ENCODE measurements at places on chromosomes 3 and 15.

DNA sequence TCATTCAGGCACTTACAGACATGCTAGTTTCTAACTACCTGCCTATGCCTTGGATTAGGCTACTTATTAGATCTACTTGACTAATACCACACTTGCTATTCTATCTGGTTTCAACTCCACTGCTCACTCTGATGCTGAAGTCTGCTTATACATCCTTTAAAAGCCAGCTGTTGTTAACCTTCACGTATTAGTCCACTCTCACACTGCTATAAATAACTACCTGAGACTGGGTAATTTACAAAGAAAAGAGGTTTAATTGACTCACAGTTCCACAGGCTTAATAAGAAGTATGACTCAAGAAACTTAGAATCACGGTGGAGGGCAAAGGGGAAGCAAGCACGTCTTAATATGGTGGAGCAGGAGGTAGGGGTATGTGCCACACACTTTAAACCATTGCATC lies 47.7 kb upstream of the ANKRD28 start:
- no peak for DNase-seq

DNA sequence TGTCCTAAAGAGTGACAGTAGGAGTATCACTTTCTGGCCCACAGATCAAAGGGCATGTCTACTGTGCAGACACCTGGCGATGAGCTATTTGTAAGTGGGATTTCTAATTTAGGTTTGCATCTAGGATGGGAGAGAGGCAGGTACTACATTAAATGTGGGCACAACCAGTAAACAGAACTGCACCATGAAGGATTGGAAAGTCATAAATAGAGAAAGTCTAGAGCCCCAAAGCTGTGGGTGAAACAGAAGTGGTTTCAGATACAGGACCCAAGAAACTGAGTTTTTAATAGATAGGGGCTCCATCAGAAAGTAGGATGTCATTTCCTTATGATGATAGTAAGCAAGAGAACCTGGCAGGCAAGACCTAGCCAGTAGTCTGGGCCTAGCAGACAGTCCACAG lies 35.2 kb upstream of the SPPL2A start:
- DNase-seq, result no peak

DNA sequence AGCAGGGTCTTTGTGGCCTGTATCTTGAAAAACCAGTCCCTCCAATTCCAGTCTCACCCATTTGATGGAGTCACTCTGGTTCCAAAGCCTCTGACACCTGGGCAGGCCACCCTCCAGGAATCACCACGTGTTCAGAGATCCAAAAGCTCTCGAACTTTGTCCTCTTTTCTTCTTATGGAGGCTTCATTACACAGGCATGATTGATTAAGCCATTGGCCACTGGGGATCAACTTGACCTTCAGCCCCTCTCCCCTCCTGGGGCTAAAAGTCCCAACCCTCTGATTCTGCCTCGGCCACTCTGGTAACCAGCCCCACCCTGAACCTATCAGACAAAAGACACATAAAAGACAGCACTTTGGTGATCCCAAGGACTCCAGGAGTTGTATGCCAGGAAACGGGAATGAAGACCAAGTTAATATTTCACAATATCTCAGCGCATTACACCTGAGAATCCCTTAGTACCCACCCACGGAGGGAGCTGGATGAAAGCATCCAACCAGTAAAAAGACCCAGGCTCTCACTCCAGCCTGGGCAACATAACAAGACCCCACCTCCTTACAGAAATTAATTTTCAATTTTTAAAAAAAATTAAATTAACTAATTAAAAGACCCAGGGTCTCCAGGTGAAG lies 23.0 kb upstream of the SSUH2 start:
- DNase-seq, result no peak

- DNase-seq, result no peak
Observed at GRCh38 chr3:12518261-12519028, 26.9 kb downstream of the MKRN2OS start.

GRCh38 chr3:60509471-60509870 lies 741.8 kb downstream of the FHIT start:
- DNase-seq, result no peak

GRCh38 chr15:60485365-60486055 lies 6.6 kb upstream of the ICE2 start:
- no peak for DNase-seq

- no peak for DNase-seq
Observed at GRCh38 chr15:88568589-88568988, 22.1 kb upstream of the DET1 start.

DNA sequence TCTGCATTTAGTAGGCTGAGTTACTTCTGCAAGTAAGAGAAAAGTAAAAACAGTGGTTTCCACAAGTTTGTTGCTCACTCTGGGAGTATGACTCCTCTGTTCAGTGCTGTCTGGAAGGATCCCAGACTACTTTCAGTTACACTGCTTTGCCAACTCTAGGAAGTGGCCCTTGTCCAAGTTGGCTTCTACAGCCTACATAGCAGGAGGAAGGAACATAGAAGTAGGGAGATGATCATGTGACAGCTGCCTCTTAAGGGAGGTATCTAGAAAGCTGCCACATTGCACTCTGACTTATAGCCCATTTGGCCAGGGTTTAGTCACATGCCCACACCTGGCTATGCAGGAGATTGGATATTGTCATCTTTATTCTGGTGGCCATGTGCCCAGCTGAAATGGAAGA lies 298.1 kb downstream of the NSUN3 start:
- no peak for DNase-seq

GRCh38 chr3:89565098-89565497 lies 457.7 kb downstream of the EPHA3 start:
- DNase-seq, result no peak

GRCh38 chr3:53865732-53866499 lies 16.0 kb downstream of the ACTR8 start:
- DNase-seq, result no peak

DNA sequence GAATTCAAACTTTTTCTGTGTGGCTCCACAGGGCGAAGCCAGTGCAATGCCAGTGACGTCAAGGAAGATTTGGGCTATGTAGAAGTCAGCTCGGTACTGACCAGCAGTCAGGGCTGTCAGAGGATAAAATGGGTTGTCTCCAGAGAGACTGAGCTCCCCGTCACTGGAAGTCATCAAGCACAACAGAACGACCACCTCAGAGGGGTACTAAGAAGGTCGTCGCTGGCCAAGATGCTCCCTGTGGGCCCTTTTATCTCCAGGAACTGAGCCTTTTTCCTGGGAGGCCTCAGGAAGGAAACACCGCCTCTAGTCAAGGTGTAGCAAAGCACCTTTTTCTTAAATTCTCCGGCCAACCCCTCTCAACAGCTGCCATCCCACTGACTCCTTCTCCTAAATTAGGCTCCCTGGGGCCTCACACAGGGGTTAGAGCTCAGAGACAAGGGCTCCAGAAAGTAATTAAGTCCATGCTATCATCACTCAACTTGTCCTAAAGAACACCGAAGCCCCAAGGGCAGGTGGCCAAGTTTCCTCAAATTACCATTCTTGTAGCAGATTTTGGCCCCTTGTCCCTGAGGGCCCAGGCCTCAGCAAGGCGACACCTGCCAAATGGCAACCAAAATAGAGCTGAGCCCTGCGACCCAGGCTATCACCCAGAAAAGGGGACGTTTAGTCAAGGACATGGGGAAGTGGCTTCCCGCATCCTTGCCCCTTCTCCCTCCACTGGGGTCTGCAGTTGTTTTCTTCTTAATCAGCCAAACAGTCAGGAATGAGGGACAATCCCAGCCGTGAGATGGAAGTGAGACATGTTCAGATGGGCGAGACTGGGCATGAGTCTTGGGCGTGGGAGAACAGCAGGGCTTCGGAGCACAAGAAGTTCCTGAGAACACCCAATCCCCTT lies 48.0 kb downstream of the SSUH2 start:
- DNase-seq, result no peak

DNA sequence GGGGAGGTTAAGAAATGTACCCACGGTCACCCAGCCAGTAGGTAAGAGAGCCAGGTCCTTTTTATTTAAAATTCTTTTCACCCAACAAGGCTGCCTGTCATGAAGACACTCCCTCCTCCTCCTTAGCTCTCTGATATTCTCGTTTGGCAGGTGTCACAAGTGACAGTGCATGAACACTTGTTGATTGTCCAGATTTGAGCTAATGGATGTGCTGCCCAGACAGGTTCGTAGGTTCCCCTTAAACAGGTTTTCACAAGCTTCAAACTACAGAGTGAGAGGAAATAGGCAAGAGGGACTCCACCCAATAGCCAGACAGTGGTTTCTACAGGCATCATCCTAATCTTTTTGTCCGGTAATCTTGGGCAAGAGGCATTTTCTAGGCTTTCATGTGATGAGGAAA lies 32.2 kb downstream of the ATP13A4 start:
- DNase-seq, result no peak

DNA sequence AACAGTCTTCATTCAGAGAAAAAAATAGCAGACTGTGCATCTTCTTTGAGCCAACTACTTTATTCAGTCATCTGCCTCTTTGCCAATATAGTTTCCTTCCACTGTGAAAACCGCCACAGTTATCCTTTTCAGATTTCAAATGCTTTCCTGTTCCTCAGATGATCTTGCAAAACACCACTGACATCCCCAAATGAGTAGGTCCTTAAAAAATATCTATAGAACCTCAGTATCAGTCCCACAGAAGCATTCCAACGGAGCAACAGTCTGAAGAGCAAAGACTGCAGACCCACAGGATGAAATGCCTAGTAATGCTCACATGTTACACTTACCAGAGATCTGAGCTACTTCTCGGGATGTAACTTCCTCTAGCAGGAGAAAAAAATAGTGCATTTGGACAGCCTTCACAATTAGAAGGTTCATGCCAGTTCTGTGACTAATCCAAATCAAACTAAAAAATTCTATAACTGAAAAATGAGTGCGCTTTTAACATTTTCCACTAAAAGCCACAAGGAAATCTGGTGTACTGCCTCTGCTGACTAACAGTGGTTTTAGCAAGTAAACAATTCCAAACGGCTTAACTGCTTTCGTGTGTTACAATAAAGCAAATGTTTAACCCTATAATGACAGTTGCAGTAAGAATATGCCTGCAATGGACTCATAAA lies at the start of gene ANKRD28:
Gene ANKRD28 (minus strand): TSS at position 338 of the 662 bp plus-strand sequence. CDS start 1,458 bp downstream, outside the sequence.
- DNase-seq, result peak; percentile 93

DNA sequence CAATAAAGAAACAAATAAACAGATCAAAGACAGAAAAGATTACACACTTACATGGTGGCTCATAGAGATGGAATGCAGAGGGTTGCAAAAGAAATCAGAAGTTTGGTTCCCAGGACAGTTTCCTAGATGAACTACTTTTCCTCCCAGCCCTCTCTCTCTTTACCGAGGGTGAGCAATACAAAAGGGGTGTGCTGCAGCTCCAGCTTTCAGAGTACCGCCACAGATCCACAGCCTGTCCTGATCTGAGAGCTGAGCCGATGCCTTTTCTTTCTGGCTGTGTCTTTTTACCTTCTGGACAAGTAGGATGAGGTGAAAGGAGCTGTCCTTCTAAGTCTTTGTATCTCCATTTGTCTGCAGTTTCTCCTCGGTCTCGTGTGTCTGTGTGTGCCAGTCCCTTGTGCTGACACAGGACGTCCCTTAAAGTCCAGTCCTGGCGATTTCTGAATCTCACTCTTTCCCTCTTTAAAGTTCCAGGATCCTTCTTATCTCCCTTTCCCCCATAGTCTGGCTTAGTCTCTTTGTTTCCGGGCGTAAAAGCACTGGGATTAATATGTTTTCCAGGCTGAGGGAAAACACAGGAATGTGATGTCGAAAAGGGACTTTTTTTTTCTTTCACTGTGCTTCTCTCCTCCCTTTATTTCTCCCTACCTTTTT lies 540 bp downstream of the CCDC80 start:
- no peak for DNase-seq

- no peak for DNase-seq
Observed at GRCh38 chr15:77532846-77533245, 99.9 kb downstream of the LINGO1 start.

DNA sequence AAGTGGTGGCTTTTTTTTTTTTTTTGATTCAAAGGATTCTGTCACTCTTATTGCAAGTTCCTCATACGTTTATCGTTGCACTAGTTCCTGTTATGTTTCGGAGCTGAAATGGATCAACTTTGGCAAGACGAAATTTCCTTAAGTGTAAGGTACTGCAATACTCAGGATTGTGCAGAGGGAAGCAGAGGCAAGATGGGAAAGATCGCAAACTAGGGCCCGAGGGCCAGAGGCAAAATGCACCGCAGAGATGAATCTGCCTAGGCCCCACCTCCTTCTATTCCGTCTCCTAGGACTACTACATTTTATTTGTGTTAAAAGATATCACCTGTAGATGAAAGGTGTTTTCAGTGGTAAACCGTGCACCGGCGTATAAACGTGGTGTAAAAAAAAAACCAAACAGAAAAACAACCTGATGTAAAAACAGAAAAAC lies 331 bp downstream of the RNU6-1 start:
- DNase-seq, result no peak

GRCh38 chr3:154898443-154898842 lies 181.7 kb upstream of the MME start:
- no peak for DNase-seq

DNA sequence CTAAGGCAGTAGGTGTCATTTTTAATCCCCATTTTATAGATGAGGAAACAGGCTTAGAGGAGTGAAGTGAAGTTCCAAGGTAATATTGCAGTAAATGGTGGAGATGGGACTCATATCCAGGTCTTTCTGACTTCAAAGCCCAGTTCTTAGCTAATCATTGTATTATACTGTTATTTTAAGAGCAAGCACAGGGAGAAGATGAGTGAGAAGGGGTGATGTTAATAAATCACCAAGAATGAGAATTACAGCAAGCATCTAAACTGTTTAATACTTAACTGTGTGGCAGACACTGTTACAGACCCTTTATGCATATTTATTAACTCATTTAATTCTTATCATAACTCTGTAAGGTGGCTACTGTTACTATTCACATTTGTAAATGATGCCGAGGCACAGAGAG lies 61.2 kb downstream of the VPS8 start:
- DNase-seq, result no peak

DNA sequence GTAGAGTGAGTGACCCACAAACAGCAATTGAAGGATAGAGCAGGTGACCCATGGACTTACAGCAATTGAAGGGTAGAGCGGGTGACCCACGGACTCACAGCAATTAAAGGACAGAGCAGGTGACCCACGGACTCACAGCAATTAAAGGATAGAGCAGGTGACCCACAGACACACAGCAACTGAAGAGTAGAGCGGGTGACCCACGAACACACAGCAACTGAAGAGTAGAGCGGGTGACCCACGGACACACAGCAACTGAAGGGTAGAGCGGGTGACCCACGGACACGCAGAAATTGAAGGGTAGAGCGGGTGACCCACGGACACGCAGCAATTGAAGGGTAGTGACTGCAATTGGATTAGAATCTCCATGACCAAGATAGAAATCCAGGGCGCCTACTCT lies 9.8 kb upstream of the TNK2 start:
- no peak for DNase-seq

Measured in HFF-Myc (cell line).